ENCODE measurements at places on chromosomes 6 and 20.

DNA sequence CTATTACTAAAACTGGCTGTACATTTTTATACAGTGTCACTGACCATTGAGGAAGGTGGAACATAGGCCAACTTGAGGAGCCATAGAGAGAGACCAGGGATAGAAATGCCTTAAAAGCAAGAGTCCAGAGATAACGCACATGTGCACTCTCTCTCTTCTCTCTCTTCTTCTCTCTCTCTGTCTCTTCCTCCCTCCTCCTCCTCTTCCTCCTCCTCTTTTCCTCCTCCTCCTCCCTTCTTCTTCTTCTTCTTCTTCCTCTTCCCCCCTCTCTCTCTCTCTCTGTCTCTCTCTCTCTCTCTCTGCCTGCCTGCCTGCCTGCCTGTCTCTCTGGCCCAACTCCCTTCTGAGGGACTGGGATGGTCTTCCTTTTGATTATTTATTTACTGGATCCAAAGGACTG is 16.3 kb upstream of the ADIG start:
- DNase-seq = no peak

DNA sequence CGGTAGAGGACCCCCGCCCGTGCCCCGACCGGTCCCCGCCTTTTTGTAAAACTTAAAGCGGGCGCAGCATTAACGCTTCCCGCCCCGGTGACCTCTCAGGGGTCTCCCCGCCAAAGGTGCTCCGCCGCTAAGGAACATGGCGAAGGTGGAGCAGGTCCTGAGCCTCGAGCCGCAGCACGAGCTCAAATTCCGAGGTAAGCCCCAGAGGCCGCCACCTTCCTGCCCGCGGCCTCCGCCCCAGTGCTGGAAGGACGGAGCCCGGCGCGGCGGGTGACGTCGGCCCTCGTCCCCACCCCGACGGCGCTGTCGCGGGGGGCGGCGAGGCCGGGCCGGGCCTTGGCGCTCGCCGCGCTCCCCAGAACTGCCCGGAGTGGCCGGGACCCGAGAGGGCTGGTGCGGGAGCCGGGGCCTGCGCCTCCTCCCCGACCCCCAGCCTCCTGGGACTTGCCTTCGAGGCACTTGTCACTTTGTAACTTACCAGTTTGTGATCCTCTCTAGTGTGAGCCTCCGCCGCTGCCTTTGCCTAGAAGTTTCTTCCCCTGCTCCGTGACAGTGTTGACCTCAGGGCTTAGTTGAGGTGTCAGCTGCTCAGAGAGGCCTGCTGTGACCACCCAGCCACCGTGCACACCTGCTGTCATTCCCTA is 417 bp downstream of the VAPB start:
- no peak for DNase-seq

GRCh38 chr20:49792006-49792405 is 20.6 kb upstream of the SLC9A8 start:
- no peak for DNase-seq

DNA sequence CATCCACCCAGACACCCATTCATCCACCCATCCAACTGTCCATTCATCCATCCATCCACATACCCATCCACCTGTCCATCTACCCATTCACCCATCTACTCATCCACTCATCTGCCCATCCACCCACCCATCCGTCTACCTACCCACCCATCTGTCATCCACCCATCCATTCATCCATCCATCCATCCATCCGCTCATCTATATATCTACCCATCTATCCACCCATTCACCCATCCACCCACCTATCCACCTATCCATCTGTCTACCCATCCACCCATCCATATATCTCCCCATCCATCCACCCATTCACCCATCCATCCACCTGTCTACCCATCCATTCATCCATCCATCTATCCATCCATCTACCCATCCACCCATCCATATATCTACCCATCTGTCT is 30.7 kb downstream of the ARMC2 start:
- DNase-seq = no peak
